Stimulated activated naive B cell treated with anti-CD40 and anti-IgM and Interleukin-4, amounts not matched to agents 10 μg/mL and 1 μg/mL and 100 μg/mL, for 72 hours (primary cell): ENCODE measurements at places on chromosomes 4 and X.

DNA sequence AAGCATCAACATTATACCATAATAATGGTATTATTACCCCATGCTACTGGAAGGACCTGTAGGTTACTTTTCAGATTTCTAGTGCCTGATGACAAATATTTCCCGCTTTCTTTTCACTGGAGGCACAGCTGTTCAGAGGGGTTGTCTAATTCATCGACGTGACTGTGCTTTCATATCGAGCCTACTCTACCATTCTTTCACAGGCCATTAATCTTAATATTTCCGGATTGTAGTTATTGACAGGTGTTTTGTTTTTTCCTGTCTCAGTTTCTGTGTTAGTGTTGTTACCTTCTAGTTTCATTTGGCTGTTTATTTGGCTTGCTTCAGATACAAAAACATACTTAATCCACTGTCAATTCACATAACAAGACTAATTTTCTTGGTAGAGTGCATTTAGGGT, 330.9 kb downstream of the SPOCK3 start:
- no peak for DNase-seq

DNA sequence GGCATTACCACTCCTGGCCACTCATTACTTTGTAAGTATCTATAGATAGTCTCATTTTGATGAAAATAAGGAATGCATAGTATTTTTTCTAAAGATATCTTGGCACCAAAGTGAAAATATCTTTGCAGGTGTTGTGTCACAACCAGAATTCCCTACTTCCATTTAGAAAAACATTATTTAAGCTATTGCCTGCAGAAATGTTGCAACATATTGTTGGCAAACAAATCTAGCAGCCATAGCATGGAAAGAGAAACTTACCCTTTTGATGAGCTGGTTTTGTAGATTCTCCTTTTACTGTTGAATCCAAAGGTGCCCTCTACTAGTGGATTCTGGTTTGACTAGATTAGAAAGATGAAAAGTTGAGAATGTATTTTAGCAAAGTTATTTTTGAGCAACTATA, 138.8 kb downstream of the AREG start:
- no peak for DNase-seq

DNA sequence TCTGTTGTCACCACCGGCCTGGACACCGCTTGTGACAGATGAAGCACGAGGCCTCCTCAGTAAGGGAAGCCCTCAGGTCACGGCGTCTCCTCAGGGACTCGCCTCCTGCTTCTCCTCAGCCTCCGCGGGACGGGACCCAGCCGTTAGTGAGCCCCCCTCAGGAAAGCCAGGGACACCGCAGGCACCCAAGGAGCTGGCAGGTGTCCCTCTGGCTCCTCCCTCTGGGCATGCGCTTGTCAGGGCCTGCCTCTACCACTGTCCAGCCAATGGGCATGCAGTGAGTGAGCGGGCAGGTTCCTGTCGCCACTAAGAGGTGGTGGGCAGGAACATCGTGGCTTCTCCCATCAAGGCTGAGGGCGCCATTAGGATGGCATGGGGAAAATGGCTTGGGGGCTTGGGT, 23.5 kb upstream of the CT55 start:
- DNase-seq, result no peak

GRCh38 chr4:3025881-3026280, 48.5 kb downstream of the HTT-AS start:
- no peak for DNase-seq

GRCh38 chr4:98744372-98745150, 86.2 kb upstream of the TSPAN5 start:
- no peak for DNase-seq

- DNase-seq, result no peak
These were observed 28.0 kb upstream of the ATP6AP2 start for GRCh38 chrX:40552768-40553167.

DNA sequence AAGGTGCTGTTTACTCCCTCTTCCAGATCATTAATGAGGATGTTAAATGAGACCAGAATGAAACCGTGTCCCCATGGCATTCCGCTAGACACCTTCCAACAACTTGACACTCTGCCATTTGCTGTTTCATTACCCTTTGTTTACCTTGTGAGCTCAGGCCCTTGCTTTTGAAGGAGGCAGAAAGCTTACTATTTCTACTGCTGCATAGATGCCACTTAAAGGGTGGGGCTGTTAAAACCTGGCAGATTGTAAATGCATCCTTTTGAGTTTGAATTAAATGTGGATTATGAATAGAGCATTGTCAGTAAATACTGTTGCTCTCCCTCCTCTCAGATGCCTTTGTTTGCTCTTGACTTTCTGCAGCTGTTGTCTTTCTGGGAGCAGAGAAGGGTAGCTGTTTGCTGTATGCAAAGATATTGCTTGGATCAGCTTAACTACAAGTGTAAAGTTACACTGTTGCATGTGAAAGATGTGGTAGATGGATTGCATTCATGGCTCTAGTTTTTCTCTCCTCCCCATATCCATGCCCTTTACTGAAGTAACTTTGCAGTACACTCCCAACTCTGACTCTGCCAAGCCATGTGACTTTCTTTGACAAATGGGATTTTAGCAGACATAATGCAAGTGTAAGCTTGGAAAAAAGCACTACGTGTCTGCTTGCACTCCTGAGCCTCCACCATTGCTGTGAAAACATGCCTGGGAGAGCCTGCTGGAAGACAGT, 75.0 kb upstream of the DHX15 start:
- no peak for DNase-seq

- DNase-seq, result no peak
These were observed 358.4 kb downstream of the PPP3CA start for GRCh38 chr4:100988876-100989275.

DNA sequence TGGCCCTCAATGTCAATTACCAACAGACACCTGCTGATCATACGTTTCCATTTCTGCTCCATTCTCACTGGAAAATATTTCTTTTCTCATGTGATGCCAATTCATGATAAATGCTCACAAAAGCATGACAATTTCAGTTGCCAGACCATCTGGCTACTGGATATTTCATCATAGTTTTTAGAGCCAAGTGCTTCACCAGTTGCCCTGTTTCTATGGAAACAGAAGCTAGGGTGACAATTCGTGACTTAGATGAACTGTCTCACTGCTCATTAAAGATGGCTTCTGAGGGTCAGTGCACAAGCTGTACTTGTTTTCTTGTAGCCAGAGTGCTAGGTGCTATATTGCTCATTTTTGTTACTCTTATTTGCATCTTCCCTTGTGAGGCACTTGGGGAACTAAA, 184.9 kb downstream of the COMMD8 start:
- no peak for DNase-seq

GRCh38 chrX:102715967-102716366, 3.7 kb downstream of the GPRASP2 start:
- no peak for DNase-seq

- no peak for DNase-seq
These were observed 207.9 kb upstream of the KLF3 start for GRCh38 chr4:38456096-38456495.

- DNase-seq, result no peak
These were observed 543.5 kb upstream of the PCDH10 start for GRCh38 chr4:132605551-132605950.
